ENCODE measurements at places on chromosomes 1 and 21.

DNA sequence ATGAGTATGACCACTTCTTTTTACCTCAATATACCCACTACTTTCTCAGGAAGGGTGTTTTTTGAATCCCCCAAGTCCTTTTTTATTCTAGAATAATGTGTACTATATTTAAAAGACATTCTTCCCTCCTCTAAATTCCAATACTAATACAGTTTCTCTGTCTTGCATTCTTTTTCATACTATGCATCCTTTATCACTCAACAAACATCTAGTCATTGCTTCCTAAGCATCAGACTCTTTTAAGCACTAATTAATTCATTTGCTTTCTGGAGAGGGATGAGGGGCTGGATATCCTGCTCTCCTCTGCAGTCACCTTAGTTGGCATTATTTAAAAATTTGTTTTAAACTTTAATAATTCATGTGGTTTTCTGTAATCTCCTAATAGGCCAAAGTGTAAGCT, 838.8 kb downstream of the KCNT2 start:
- no peak for DNase-seq

GRCh38 chr1:17289721-17290120, 18.3 kb upstream of the PADI4 start:
- DNase-seq: no peak

DNA sequence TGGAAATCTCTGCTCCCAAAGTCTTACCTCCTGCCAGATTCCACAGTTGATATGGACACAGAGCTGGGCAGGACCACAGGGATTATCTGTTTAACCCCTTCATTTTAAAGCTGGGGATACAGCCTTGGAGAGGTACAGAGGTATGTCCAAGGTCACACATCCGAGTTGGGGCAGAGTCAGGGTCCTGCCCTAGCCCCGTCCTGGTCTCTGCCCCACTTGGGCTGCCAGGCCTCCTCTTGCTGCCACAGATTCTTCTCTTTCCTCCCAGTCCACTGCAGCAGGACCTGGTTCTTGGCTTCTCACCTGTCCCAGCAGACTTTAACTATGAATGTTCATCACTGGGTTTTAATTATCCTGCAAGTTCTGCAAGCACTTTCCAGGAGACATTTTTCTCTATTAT, 258.3 kb downstream of the MATN1 start:
- DNase-seq: no peak

DNA sequence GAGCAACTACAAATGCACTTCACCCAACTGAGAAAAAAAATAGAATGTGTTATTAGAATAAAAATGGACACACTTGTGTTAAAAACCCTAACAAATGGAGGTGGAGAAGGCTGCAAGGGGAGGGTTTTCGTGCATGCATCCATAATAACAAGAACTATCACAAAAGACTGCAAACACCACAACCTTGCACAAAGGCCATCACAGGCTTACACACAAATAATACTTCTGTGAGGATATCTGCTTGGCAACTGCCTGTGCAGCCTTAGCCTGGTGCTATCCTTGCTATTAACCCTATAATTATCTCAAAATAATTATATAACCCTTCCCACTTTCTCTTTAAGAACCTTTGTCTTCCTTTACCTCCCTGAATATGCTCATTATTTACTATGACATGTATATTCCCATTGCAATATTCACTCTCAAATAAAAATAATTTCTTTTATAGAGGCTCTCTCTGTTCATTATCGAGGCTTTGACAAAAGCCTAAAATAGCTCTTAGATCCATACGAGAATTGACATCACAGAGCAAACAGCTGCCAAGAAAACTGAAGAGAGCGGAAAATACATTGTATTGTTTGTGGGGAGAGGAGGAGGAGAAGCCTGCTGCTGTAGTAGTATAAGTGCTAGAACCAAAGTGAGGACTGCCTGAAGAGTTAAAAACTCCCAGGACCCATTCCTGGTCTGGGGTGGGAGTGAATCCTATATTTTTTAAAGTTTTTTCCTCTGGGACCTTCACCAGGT, 1768.7 kb downstream of the BRINP3 start:
- DNase-seq: no peak

DNA sequence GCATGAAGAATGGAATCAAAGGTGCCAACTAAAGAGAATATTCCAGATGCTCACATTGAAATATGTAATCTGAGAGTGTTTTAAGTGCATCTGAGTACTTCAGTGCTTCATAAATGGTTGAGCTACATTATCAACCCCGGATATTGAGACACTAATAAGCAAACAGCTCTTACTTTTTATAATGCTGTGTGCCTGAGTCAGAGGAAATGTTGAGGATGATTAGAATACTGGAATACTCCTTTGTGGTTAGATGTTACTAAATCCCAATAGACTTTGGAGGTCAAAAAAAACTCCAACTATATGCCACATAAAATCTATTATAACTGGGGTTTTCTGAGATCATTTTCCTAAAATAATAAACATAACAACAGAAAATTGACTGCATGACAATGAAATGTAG, 12.5 kb upstream of the KCNA3 start:
- peak; percentile 39 for DNase-seq

DNA sequence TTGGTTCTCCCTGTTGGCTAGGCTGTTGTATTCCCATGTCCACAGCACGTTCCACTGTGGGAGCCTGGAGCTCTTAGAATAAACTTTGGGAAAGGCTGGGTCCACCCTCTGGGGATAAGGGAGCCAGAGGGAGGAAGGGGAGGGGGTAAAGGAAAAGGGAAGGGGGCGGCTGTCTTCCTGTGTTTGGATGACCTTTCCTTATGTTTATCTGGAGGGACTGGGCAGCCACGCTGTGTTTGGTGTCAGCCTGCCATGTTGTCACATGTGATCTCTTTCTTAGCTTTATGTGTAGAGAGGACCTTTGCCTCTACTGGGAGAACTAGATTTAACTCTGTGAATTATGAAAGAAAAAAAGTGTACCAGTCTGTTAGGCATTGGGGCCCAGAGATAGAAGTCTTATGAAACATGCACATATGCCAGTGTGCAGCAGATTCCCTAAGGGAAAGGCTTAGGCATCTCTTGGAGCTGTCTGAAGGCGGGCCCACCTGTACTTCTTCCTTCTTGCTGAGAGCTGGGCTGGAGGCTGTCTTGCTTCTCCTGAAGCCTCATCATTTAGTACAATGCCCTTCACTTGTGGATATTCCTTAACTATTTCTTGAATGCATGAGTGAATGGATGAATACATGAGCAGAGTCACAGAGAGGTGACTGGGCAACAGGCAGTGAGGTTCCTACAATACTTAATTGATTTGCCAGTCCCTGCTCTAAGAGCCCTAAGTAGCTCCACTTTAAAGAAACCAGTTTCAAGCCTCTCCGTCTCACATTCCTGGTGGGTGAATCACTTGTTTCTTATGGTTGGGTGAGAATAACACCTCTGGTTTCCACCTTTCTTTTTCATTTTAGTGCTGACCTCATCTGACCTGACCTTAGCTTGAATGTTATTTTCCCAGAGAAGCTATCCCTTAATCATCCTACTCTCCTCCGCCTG, 62.5 kb upstream of the ARHGAP29 start:
- DNase-seq: peak; percentile 11

DNA sequence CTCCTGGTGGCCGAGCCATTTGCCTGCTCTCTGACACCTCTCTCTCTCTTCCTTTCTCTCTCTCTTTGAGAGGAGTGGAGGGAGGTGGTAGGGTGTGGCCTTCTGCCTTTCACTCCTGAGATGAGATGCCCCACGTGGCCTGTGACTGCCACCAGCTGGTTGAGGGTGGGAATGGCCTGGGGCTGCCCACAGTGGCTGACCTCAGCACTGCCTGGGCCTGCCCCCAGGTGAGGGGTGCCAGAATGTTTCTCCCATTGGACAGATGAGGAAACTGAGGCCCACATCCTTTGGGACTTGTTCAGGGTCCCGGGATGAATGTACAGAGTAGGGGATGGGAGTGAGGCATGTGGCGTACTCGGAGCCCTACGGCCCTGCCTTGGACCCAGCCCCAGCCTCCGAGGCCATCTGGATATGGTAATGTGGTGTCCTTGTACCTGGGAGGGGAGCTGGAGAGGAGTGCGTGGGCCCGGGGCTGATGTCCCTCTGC, 12.7 kb upstream of the C1orf167 start:
- peak; percentile 15 for DNase-seq

- DNase-seq: no peak
Measured at GRCh38 chr1:200179126-200179780, 151.7 kb downstream of the NR5A2 start.

DNA sequence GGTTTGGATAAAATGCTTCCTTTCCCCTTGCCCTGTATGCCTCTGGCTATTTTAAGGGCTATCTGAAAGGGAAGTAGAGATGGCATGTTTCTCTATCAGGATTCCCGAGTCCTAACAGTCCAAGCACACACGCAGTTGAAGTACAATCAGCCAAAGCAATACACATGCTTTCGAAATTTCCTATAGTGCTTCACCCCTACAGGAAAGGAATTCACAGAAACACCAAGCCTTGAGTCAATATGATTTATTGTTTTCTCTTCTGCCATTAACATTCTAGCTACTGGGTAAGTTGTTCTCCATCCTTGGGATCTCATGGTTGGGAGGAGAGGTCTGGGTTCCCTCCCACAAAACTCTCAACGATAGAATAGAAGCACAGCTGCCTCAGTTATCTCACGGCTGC, 8.7 kb downstream of the ITLN1 start:
- DNase-seq: no peak

GRCh38 chr1:107277022-107277421, 136.2 kb downstream of the NTNG1 start:
- DNase-seq: peak; percentile 63

GRCh38 chr1:115112496-115113375, 23.4 kb upstream of the TSPAN2 start:
- DNase-seq: peak; percentile 36

- DNase-seq: peak; percentile 6
Measured at GRCh38 chr1:34736692-34737091, 18.2 kb upstream of the GJB5 start.

DNA sequence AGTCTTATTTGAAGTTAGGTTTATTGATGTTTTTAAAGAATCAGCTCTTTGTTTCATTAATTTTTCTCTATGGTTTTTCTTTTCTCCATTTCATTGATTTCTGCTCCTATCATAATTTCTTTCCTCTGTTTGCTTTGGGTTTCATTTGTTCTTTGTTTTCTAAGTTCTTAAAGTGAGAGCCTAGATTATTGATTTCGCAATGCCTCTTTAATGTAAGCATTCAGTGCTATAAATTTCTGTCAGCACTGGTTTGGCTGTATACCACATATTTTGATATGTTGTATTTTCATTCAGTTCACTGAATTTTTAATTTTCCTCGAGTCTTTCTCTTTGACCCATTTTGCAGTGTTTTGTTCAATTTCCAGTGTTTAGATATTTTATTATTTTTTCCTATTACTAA, 68.7 kb downstream of the DNAH14 start:
- no peak for DNase-seq

GRCh38 chr1:26225033-26225831, 8.8 kb upstream of the CEP85 start:
- DNase-seq: no peak

DNA sequence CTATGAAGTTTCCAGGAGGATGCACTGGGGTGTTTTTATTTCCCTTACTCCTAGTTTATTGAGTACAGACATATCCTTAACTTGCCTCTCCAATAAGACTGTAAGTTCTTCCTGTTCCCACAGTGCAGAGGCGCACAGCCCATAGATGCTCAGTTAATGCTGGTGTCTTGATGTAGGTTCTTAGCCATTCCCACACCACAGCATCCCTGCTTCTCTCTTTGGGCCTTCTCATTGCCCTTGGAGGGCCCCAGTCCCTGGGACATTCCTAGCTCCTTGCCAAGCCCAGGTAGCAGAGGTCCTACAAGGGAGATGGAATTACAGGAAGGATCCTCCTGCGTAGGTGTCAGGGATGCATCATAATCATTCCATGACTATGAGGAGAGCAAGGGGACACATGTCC, 61.6 kb upstream of the HMGB4 start:
- DNase-seq: no peak

GRCh38 chr1:93839753-93840152, 39.3 kb downstream of the DNTTIP2 start:
- DNase-seq: no peak

- DNase-seq: no peak
Measured at GRCh38 chr1:86277936-86278335, 118.2 kb downstream of the ODF2L start.

DNA sequence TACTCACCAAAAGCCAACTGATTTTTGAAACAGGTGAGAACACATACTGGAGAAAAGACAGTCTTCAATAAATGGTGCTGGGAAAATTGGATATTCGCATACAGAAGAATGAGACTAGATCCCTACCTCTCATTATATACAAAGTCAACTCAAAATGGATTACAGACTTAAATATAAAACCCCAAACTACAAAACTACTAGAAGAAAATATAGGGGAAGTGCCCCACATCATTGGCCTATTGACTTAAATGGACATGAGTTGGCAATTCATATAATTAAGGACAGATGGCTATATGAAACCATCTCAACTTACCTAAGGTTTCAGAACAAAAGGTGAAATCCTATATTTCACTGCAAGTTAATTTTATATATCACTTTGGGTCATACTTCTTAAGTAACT, 60.1 kb downstream of the C4BPA start:
- DNase-seq: no peak

DNA sequence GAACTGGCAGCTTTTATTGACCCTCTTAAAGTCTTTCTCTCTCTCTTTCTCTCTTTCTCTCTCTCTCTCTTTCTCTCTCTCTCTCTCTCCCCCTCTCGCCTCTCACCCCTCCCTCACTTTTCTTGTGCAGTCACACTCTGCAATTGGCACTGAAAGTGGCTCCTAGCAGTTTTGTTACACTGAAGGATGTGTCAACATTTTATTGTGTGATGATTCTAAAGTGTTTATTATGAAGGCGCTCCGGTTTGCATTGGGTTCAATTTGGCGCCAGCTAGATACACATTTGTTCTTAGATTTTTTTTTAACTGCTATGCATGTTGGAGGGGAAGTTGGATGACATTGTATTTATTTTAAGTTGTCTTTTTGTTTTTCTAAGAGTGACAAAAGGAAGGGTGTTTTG, 64.0 kb upstream of the CHRM3 start:
- DNase-seq: no peak

DNA sequence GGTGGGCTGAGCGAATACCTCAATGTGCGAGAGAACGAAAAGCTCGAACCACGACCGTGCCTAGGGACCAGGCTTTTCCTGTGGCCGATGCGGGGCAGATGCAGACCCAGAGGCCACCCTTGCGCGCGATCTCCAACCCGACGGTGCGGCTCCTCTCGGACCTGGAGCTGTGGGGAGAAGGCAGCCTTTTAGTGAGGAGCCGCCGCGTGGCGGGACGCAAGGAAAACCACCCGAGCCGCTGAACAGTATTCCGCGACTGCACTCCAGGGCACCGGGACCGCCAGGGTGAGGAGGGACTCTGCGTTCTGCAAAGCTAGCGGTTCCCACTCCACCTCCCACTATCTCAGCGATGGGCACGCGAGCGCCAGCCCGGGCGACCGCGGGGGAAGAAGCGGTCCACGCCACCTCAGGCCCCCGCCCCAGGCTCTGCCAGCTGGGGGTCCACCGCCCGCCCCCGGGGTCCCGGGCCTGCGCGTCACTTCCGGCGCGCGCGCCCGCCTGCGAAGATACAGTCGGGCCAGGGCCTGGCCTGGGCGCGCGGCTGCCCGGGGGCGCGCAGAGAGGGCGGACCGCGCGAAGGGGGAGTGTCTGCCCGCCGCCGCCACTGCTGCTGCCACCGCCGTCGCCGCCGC, 66.5 kb upstream of the PRKACB start:
- peak; percentile 81 for DNase-seq
